ENCODE measurements at places on chromosomes 6 and 20.

GRCh38 chr6:150992262-150992661 is 126.8 kb downstream of the MTHFD1L start:
- no peak for DNase-seq

DNA sequence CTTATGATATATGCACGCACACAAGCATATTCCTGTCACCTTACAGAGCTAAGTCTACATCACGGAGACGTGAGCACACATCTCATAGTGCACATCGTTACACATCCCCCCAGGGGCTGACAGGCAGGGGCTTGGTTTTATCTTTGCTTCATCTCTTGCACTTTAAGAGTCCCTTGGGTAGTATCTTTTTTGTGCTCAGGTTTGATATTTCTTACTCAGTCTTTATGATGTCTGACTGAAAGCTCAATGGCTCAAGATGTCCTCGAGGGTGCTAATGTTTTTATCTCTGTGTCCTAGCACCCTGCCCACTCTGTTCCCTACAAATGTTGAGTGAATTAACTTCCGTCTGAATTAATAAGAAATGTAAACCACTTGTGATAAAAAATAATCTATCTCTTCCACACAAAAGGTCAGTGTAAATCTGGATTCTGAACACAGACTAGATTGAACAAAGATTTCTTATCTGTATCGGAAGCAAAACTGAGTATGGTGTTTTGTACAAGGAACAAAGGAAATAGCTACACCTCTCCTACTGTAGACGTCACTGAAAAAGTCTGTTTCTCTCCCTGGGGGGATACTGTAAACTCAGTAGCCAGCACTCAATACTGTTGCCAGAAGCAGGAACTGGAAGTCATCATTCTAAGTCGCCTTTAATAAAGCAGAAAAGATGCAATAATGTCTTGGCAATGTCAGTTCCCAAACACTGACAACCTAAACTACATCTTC is 195.1 kb downstream of the PRKN start:
- DNase-seq, result no peak

GRCh38 chr6:147522597-147522996 is 14.1 kb downstream of the SAMD5 start:
- no peak for DNase-seq

DNA sequence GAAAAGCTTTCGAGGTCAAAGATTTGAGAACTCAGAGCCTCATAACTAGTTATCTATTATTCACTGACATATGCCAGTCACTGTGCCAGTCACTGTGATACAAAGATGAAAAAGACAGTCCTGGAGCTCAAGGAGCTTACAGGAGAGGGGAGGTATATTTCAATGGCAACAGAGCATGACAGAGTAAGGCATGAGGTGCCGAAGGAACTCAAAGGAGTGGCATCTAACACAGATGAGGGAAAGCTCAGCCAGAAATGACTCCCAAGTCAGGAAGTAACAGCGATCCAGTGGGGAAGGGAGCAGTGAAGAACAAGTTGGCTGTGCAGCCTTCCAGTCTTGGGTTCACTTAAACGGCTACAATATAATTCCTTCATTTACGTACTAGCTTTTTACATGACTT is 46.6 kb downstream of the DTNBP1 start:
- no peak for DNase-seq

DNA sequence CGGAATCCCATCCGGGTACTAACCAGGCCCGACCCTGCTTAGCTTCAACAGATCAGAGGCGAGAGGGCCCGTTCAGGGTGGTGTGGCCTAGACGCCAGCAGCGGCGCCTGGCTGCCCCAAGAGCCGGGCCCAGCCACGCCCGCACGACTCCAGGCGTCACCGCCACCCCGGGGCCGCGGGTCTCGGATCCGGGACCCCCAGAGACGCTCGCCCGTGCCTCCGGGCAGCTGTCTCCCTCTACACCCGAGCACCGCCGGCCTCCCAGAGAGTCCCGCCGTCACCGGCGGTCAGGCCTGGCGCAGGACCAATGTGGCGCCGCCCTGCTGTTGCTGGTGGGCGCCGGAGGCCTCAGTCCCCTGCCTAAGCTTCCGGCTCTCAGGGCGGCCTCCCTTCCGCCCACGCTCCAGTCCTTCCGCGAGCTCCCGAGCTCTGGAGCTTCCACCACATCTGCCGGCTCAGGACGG is 441.2 kb upstream of the DEFB115 start:
- no peak for DNase-seq

DNA sequence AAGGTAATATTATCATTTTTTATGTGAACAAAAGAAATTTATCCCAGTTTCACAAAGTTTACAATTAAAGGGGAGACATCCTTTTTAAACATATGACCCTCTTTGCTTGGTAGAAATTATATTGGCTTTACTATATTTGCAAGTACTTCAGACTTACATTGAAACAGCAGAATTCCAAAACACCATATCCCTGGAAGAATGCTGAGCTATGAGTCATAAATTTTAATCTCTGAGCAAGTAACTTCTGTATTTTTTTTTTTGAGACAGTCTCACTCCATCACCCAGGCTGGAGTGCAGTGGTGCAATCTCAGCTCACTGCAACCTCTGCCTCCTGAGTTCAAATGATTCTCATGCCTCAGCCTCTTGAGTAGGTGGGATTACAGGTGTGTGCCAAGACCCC is 240.4 kb downstream of the TBC1D32 start:
- no peak for DNase-seq

- DNase-seq, result no peak
Observed at GRCh38 chr20:63296531-63297299, 3.7 kb downstream of the COL20A1 start.

GRCh38 chr6:47152666-47153403 is 110.7 kb upstream of the ADGRF1 start:
- no peak for DNase-seq

DNA sequence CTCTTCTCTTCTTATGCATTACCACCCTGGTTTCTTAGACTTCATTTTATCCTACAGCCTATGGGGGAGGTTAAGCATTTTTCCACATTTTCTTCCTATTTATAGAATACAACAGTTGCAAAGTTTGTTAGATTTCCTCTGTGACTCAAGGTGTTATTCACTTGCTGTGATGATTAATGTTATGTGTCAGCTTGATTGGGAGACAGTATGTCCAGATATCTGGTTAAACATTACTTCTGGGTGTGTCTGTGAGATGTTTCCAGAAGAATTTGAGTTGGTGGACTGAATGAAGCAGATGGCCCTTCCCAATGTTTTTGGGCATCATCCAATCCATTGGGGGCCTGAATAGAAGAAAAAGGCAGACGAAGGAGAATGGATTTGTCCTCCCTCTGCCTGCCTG is 131.3 kb downstream of the C6orf118 start:
- DNase-seq, result no peak

DNA sequence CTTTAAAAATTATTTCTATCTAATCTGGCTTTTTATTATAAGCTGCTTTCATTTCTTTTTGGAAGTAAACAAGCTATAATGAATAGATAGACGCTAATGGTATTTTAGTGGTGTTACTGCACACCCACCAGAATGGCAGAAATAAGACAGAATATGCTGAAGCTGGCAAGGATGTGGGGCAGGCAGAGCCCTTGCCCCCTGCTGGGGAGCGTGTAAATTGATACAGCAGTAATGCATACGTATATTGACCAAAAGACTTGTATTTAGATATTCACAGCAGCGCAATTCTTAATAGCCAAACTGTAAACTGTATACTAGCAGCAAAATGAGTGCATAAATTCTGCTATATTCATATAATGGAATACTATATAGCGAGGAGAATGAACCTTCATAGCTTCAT is 35.3 kb downstream of the TMEM181 start:
- DNase-seq, result no peak

- no peak for DNase-seq
Observed at GRCh38 chr20:7248281-7249201, 481.1 kb downstream of the BMP2 start.

DNA sequence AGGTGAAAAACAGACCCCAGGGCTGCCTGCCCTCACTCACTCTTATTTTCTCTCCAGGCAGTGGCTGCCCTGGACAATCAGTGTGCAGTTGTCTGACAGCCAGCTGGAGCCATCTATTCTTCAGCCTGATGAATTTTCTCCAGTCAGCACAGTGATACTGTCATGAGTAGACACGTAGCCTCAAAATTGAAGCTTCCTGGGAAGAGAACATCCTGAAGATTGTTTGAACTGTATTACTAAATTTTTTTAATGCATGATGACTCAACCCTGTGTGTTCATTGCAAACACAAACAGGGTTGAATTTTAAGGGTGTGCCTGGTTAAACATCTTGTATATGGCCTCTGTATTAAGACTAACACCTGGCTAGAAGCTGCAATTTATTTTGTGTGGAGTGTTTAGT is 49.8 kb upstream of the STXBP5 start:
- DNase-seq, result no peak

DNA sequence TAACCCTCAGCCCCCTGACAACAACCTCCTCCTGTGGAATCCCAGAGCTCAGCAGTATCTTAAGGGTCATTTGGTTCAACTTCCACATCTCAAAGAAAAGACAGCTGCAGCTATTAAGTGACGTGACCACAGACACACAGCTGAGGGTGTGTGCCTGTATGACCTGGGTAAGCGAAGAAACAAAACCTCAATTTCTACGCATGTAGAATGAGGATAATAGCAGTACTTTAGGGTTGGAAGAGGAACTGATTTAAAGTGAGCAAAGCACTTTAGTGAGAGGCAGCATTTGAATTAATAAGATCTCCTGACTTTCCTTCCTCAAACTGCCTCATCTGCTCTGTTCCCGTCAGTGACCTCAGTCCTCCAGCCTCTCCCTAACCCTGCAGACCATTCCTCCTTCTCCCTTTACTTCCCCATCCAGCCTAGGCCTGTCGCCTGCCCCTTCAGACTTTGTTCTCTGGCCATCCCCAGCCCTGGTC is 6.8 kb upstream of the ARMC2 start:
- no peak for DNase-seq

DNA sequence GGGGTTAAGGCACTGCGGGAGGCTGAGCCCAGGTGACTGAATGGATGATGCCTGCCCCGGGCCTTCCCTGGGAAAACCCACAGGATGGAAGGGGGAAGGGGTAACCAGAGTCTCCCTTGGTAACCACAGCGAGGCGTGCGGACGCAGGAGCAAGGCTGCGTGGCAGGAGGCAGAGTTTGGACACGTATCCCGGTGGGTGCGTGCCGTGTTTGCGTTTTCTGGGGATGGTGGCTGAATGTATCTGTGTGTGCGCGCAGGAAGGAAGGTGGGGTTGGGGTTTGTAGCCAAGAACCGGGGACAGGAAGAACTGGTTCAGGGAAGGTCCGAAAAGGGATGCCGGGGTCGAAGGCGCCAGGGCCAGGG is 1.8 kb downstream of the MDGA1 start:
- DNase-seq, result no peak

- no peak for DNase-seq
Observed at GRCh38 chr6:129638686-129639085, 71.3 kb downstream of the ARHGAP18 start.

- DNase-seq, result no peak
Observed at GRCh38 chr20:34964486-34964885, 8.8 kb downstream of the MYH7B start.

GRCh38 chr6:12064131-12064530 is 52.0 kb downstream of the HIVEP1 start:
- no peak for DNase-seq

DNA sequence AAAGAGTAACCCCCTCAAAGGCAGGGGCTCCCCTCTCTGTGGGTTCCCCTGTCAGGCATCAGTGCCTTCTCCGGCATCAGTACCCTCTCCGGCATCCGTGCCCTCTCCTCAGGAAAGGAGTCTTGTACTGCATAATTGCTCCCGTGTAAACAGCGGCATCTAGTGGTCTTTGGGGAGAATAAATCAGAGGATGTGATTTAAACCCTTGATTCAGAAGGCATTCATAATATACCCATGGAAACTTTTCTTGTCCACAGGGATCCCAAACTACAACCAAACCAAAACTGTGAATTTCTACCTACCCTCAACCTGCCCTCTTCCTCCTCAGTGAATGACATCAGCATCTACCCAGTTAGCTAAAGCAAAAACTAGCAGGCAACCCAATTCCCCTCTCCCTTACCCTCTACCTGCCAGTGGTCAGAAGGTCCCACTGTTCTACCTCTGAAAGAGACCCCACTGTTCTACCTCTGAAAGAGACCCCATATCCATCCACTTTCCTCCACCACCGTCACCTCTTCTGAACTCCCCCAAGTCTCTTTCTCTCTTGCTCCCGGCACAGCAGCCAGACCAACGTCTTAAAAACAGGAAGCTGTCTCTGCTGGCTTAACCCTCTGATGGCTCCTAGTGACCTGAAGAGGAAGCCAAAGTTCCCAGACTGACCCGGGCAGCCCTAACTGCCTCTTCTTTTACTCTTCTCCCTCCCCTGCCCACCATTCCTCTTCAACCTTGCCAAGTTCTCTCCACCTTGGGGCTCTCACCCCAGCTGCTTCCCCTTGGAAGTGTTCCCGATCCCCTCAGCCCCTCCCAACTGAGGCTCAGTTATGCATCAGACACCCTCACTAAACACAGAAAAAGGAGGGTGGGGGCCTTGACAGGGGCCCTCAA is 27.2 kb downstream of the UBE2V1 start:
- DNase-seq, result no peak

- no peak for DNase-seq
Observed at GRCh38 chr6:43089874-43090558, 13.9 kb downstream of the PTK7 start.

DNA sequence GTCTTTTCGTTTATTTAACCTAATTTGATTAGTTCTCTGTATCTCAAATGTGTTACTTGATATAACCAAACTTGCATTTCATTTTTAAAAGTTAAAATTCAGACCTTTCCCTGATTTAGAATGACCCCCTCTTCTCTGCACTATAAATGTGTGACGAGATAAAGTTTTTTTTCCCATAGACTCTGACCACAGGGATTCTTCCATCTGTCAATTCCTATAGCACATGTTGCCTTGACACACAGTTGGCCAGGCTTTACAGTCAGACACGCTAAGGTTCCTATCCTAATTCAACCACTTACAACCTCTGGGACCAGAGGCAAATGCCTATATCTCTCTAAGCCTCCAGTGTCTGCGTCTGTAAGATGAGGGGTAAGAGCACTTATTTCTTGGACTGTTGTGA is 40.6 kb downstream of the KCNS1 start:
- DNase-seq, result no peak

- no peak for DNase-seq
Observed at GRCh38 chr6:129646642-129647041, 63.3 kb downstream of the ARHGAP18 start.

DNA sequence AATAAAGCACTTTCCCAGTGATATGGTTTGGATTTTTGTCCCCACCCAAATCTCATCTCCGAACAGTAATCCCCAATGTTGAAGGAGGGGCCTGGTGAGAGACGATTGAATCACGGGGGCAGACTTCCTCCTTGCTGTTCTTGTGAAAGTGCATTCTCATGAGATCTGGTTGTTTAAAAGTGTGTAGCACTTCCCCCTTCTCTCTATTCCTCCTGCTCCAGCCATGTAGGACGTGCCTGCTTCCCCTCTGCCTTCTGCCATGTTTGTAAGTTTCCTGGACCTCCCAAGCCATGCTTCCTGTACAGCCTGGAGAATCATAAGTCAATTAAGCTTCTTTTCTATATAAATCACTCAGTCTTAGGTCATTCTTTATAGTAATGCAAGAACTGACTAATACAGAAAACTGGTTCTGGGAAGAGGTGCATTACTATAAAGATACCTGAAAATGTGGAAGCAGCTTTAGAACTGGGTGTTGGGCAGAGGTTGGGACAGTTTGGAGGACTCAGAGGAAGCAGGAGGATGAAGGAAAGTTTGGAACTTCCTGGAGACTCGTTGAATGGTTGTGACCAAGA is 7.4 kb downstream of the EPM2A start:
- no peak for DNase-seq
